CD4-positive, alpha-beta T cell treated with Interleukin-15 for 4 hours (primary cell): ENCODE measurements at places on chromosomes 7 and 10.

DNA sequence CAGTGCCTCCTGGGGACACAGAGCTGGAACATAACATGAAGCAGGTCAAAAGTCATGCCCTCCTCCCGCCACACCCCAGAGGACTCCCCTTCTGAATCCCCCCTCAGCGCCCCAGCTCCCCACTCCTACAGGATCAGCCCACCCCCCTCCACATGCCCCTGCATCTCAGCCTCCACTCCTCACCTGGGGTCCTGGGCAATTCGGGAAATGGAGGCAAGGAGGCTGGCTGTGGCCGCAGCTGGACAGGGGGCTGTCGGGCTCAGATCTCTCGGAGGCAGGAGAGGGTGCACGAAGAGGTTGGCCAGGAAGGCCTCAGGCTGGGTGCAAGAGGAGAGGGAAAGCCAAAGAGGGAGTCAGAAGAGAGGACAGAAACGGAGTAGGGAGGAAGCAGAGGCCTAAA is 7.8 kb downstream of the ATG9B start:
- DNase-seq: no peak

- DNase-seq: no peak
Observed at GRCh38 chr10:60735244-60735643, 43.0 kb upstream of the CDK1 start.

DNA sequence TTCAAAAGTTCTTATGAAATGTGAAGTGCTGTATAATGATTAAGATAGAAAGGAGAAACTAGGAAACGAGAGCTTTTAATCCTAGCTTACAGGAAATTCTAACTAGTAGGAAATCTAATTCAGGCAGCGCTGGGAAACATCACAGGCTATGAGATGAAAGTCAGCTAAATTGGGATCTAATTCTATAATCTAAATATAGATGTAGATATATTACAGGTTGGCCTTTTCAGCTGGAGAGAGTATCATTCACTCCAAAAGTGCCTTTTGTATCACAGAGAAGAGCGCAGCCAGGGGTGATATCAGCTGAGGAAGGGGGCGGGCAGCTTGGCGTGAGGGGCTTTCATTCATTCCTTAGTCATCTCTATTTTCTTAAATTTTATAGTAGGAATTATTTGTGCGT is 157.0 kb downstream of the CUX1 start:
- DNase-seq: no peak

- DNase-seq: no peak
Observed at GRCh38 chr10:106740071-106740470, 424.4 kb downstream of the SORCS1 start.

GRCh38 chr7:82745117-82745516 is 301.5 kb upstream of the CACNA2D1 start:
- no peak for DNase-seq

DNA sequence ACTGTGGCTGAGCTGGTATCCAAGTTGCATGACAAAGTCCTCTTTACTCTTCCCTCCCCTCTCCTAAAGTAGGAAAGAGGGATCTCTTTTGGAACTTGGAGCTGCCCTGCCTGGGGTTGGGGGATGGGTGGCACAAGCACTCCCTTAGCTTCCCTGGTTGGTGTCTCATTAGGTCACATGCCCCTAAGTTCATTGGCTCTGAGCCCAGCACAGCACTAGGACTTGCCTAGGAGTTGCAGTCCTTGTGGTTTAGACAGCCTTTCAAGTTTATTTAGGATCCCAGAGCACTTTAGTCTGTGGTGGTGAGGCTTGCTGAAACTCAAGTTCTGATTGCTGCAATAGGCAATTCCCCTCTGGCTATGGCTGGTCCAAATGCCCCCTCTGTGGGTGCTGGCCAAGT is 281.4 kb downstream of the NXPH1 start:
- DNase-seq: no peak

DNA sequence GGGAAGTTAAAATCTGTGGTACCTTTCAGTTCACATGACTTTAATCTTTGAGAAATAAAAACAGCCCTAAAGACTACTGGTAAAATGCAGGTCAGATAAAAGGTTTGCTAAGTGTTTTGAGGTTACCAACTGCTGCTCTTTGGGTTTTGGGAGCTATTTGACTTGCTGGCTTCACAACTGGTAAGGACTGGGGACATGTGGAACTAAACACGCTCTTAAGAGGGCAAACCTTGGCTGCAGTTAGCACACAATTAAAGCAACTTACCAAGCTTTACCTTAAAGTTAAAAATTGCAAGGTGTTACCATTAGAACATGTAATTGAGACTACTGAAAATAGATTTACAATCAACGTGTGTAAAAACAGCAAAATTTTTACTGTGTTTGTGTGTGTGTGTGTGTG is 220.2 kb downstream of the PHF14 start:
- DNase-seq: no peak

GRCh38 chr7:121876656-121877500 is 3.9 kb downstream of the PTPRZ1 start:
- DNase-seq: no peak

- DNase-seq: peak; percentile 15
Observed at GRCh38 chr7:88217675-88218428, 2.0 kb downstream of the SRI start.
